ENCODE measurements at places on chromosomes 7 and 10.

DNA sequence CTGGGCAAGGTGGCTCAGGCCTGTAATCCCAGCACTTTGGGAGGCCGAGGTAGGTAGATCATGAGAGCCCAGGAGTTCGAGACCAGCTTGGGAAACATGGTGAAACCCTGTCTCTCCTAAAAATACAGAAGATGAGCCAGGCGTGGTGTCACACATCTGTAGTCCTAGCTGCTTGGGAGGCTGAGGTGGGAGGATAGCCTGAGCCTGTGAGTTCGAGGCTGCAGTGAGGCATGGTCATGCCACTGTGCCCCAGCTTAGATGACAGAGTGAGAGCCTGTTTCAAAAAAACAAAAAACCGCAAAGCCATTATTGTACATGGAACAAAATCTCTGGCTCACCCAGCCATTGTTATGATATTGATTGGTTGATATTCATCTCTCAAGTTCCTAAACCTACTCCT lies 53.7 kb downstream of the KMT2E start:
- no peak for DNase-seq

GRCh38 chr7:71521506-71521905 lies 389.6 kb downstream of the GALNT17 start:
- DNase-seq: no peak

- DNase-seq: peak; percentile 99
Observed at GRCh38 chr7:138460176-138460648, at the start of gene TRIM24. Gene TRIM24 (plus strand): TSS chr7:138460259. CDS start chr7:138460549, 290 bp downstream.

GRCh38 chr7:105760551-105761447 lies 115.6 kb downstream of the ATXN7L1 start:
- DNase-seq: no peak

DNA sequence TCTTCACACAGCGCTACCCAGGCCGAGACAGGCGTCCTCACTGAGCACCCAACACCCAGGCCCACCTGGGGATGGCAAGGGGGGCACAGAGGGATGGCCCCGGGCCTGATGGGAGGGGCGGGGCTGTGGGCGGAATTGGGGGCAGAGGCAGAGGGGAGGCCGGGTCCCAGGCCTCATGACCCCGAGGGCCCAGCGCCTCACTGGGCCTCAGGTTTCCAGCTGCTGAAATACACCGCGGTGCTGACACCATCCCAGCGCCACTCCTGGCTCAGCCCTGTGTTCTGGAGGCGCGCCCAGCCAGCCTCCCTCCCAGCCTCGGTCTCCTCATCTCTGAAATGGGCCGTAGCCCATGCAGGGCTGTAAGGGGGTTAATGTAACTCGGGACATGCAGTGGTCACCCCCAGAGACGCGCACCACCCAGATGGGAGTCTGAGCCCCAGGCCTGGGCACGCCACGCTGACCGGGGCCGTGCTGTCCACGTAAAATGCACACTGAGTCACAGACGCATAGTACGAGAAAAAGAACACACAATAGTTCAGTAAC lies 82.3 kb downstream of the UNCX start:
- no peak for DNase-seq

DNA sequence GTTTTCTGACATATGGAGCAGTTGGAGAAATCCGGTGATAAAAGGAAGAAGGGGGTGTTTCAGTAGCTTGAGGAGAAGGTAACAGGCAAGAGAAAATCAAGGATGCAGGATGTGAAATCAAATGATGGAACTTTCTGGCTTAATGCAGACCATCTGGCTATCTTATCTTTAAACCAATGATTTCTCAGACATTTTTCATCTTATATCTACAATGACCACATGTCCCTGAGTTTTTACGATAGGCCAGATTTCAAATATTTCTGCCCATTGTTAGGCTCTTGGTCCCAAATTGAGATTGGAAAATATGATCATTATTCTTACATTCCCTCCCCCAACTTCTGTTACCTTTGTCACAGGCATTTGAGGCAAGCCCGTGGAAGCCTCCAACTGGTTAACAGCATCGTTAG lies 486.8 kb downstream of the SUGCT start:
- no peak for DNase-seq

GRCh38 chr10:46560381-46560780 lies 3.9 kb upstream of the GPRIN2 start:
- no peak for DNase-seq

GRCh38 chr7:67484244-67484751 lies 487.7 kb downstream of the TYW1 start:
- DNase-seq: no peak

GRCh38 chr10:124084708-124085107 lies 8.7 kb downstream of the CHST15 start:
- DNase-seq: no peak

GRCh38 chr10:62911210-62911963 lies 95.2 kb upstream of the EGR2 start:
- no peak for DNase-seq

GRCh38 chr10:102497545-102497944 lies 5.0 kb downstream of the ACTR1A start:
- no peak for DNase-seq

DNA sequence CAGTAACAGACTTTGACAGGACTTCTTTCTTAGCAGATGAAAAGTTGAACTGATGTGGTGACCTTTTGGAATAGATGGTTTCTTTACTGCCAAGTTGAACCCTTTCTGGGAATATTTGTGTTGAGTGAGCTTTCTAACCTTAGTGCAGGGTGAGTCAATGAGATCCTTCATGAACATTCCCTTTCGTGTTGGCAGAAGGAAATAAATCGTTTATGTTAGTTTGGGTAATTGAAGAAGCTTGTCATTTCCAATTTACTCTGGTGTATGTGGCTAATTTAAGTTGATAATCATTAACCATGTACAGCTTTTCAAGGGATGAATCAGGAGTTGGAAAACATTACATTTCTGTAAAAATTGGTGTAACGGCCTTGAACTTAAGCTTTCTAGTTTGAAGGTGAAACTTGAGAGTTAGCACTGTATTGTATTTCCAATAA lies 43.4 kb downstream of the PTTG1IP2 start:
- no peak for DNase-seq

GRCh38 chr7:68015122-68015977 lies 1018.7 kb downstream of the TYW1 start:
- no peak for DNase-seq

Measured in activated naive CD4-positive, alpha-beta T cell (primary cell).